Osteocyte (in vitro differentiated cells): ENCODE measurements at places on chromosomes 5 and 9. TPM values are rescaled to one million over a fixed set of nuclear protein-coding genes. Genes with fewer than 3 reads are reported as not detected.

CD180 gene
- not detected in 2 replicates for total RNA-seq

DNA sequence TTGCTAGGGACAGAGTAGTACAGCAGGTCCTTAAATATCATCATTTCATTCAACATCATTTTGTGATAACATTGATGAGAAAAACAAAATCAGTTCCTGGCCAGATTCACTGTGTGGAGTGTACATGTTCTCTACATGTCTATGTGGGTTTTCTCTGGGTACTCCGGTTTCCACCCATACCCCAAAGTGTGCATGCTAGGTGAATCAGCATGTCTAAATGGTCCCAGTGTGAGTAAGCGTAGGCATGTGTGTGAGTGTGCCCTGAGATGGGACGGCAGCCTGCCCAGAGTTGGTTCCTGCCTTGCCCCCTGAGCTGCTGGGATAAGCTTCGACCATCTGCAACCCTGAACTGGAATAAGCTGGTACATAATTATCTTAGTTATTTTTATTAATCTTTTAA, 16.5 kb upstream of the GLIS3 start:
- H3K36me3 ChIP-seq = no peaks in the 10 kb centered on the region
- H3K4me1 ChIP-seq = peaks cover 10% of the 10 kb centered on the region
- H3K27ac ChIP-seq = no peak overlapping the region
- no peak for DNase-seq
- H3K27me3 ChIP-seq = no peaks in the 10 kb centered on the region
- H3K4me3 ChIP-seq = no peak overlapping the region

RNF183 gene
- total RNA-seq = not detected in 2 replicates

DNA sequence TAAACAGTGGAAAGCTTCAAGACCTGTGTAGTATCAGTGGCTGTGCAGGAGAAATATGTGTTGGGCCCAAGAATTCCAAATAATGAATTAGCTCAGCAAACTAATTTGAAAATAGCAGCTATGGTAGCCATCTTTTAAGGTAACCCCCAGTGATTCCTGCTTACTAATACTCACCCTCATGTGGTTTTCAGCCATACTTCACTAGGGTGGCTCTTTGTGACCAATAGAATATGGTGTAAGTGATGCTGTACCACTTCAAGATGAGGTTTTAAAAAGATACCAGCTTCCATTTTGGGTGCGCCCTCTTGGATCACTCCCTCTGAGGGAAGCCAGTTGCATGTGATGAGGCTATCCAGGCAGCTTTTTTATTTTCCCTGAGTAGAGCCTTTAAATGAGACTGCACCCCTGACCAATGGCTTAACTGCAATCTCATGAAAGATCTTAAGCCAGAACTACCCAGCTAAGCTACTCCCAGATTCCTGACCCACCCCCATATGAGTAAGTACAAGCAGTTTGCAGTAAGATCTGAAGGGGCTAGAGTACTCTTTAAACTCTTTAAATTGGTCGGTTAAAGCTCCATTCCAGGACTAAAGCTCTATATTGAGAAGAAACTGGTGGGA, 58.3 kb downstream of the UHRF2 start:
- H3K27ac ChIP-seq = peak overlapping the region; percentile 61
- H3K27me3 ChIP-seq = no peaks in the 10 kb centered on the region
- no peak for DNase-seq
- no peak overlapping the region for H3K4me3 ChIP-seq
- H3K36me3 ChIP-seq = peaks cover 24% of the 10 kb centered on the region

DNA sequence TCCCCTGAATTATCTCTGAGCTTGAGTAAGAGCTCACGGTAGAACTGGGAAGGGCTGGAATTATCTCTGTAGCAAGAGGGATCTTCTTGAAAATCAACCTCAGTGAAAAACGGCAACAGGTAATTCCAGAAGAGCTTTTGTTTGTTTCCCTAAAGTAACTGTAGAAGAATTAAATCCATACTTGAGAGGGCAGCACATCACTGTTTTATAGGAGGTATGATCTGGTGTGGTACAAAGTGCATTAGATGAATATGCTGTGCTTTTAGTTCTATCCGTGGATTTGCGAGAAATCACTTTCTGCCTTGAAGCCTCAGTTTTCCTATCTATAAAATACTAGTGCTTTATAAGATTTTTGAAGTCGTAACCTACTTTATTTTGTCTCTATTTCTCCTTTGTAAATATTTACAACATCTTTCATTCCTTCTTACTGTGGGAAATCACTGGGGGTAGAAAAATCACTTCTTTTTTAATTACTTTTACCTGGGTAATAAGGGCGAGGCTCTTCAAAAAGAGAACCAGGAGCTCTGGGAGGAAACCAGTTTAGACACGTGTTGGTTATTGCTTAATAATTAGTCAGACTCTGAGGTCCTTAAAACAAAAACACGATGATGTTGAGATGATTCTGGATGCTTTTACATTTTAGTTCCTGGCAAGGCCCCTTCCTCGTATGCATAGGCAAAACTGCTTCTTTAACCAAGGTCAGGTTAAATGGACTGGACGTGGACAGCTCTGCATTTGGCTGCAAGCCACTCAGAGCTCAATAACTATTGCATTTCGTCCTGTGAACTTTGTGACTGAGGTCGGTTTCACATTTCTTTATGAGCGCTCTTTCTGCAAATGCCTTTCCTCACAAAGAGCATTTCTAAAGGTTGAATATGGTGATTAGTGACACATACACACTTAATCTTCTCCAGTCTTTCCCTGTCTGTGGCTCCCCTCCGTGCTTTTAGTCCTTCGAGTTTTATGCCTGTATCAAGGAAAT, 376.1 kb downstream of the BRINP1 start:
- no peaks in the 10 kb centered on the region for H3K4me1 ChIP-seq
- no peak overlapping the region for H3K27ac ChIP-seq
- no peak overlapping the region for H3K4me3 ChIP-seq
- DNase-seq = no peak

FBP1 gene
- total RNA-seq = not detected in 2 replicates

OTULINL gene
- total RNA-seq = 0.73 and 1.3 TPM in 2 replicates
